ENCODE measurements at places on chromosomes 13 and 19.

- DNase-seq, result no peak
These were observed 1.9 kb upstream of the NKPD1 start for GRCh38 chr19:45162608-45163143.

DNA sequence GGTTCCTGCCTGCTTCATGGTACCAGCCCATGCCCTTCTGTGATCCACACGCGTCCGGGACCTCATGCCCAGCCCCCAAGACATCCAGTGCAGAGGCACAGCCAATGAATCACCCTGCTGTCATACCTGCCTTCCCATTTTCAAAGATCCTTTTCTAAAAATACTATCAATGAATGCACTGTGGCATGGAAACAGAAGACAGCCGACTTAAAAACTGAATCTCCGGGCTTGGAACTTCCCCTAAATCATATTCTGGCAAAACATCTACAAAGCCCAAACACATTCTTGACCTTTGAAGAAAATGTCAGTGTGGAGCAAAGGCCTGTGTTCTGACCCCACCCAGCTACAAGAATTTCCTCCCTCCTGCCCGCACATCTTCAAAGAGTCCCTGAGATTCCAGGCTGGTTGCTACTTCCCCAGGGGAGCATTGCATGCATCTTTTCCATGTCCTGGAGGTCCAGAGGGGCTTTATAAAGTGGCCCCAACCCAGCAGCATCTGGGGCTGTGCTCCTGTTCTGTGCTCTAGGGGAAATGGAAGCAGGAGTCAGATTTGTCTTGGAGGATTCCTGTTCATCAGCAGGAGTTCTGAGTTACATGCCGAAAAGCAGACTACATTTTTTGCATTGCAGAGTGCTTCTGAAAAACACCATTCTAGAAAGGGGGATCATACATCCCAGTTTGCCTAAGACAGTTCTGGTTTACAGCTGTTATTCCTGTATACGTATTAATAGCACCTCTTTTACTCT lies 135.2 kb downstream of the USP12 start:
- no peak for DNase-seq

DNA sequence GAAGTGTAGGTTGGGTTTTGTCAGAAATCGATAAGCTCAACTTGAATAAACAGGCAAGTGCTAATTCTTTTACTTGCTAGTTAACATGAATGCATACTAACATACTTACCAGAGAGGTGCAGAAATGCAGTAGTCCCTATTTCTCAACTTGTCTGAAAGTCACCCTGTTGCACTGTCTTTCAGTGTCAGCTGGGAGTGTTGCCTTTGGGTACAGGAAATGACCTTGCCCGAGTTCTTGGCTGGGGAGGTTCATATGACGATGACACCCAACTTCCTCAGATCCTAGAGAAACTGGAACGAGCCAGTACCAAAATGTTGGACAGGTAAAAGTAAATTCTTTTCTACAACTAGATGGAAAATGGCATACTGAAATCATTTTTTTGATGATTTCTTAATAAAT lies 103.5 kb upstream of the AKAP11 start:
- DNase-seq, result no peak

DNA sequence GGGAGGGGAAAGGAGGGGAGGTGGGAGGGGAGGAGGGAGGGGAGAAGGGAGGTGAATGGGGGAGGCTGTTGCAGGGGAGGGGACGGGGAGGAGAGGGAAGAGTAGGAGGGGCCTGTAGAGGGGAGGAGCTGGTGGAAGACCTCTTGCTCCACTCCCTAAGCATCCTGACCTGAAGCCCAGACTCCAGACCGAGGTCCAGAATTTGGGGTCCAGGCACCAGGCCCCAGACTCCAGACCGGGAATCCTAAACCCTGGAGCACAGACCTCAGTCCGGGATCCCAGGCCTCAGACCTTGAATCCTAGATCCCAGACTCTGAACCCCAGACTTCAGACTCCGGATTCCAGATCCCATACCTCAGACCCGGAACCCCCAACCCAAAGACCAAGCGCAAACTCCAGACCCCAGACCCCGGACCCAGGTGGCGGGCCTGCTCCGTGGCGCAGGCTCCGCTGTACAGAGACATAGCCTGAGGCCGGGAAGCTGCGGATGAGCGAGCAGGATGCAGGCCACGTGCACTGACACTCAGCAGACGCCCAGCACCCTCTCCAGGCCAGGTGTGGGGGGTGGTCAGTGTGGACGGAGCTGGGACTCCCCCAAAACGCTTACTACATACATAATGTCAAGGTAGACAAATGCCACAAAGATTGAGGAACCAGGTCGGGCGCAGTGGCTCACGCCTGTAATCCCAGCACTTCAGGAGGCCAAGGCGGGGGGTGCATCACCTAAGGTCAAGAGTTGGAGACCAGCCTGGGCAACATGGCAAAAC lies 710 bp upstream of the BTBD2 start:
- no peak for DNase-seq

- DNase-seq, result no peak
These were observed 15.7 kb downstream of the CIC start for GRCh38 chr19:42284591-42285341.

- no peak for DNase-seq
These were observed at the start of gene FAM83E for GRCh38 chr19:48614436-48615230. Gene FAM83E, minus strand, starts transcription at chr19:48615076. Its CDS starts 1,704 bp downstream, at chr19:48613372.

- DNase-seq, result no peak
These were observed 36.3 kb downstream of the MCF2L start for GRCh38 chr13:113005076-113005865.

- DNase-seq, result no peak
These were observed 81.8 kb upstream of the STARD13 start for GRCh38 chr13:33367171-33367895.

DNA sequence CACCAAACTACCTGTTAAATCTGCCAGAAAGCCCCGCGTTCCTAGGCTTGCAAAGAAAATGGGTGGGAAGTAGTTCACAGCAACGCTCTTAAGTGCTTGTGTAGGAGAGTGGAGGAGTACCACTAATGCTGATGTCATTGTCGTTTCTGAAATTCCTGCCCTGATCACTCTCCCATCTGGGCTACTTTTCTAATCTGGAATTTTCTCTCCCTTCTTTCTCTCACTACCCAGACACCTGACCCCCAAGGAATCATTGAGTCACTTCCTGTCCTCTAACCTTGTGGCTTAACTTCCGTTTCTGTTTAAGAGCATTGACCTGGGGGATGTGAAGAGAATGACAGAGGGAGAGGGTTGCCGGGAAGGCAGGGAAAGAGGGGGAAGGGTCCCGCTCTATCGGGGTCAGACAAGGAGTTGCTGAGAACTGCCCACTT lies 98.7 kb downstream of the STARD13 start:
- no peak for DNase-seq

GRCh38 chr19:16139752-16140151 lies 3.7 kb upstream of the HSH2D start:
- no peak for DNase-seq

DNA sequence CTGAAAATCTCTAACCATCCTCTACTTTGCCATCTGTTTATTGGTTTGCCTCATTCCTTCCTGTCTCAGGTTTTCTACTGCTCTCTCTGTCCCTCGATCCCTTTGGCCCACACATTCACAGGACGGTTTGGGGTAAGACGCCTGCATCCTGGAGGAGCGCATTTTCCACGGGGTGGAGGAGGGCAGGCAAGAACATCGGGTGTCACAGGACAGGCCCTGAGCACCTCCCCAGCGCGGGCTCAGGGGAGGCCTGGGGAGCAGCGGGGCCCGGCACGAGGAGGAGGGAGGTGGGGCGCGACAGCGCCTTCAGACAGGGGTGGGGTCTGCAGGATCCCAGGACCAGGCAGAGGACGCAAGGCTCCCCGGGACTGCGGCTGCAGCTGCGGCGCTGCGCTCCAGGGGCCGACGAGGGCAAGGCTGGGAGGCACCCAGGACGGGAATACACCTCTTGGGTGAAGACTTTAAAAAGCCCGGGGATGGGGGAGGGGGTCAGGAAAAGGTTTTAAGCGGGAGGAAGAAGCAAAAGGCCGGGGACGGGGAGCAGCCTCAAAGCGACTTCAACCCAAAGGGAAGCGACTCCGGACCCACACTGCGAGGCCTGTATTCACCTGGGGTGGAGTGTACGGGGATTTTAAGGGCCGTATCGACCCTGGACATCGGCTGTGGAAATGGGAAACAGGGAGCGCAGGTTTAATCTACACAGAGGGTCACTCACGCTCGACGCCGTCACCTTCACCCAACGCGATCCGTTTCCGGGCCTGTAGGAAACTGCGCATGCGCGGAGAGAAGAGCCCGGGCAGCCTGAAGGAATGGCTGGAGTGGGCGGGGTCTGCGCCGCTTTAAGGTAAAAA lies at the start of gene ZNF415:
Gene ZNF415 (minus strand): TSS at position 770 of the 851 bp plus-strand sequence. CDS start 10,234 bp downstream, outside the sequence.
- DNase-seq, result no peak

GRCh38 chr19:57465680-57466381 lies 8.9 kb upstream of the VN1R1 start:
- DNase-seq, result no peak
